ENCODE measurements at places on chromosomes 13 and 19.
A peak's percentile ranks its signal among the peaks of the same experiment; 100 is the strongest.

DNA sequence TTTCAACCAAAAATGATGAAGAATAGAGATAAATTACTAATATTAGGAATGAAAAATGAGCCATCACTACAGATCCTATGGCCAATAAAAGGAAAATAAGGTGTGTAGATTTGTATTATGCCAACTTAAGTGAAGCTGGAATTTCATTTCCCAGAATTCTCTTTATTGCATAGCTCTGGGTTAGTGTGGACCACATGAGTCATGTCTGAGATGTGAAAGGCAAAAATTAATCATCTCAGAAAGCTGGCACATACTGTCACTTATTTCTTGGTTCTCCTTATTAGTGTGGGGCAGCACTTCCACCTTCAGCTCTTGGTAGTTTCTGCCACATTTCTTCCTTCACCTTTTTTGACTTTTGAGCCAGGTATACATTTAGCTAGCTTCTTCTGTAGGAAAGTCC is 82.6 kb downstream of the KATNAL1 start:
- no peak for DNase-seq

- peak; percentile 80 for DNase-seq
These were observed 3.0 kb downstream of the GADD45B start for GRCh38 chr19:2478756-2479555.

- no peak for DNase-seq
These were observed 444 bp downstream of the PROSER1 start for GRCh38 chr13:39037410-39037879.

DNA sequence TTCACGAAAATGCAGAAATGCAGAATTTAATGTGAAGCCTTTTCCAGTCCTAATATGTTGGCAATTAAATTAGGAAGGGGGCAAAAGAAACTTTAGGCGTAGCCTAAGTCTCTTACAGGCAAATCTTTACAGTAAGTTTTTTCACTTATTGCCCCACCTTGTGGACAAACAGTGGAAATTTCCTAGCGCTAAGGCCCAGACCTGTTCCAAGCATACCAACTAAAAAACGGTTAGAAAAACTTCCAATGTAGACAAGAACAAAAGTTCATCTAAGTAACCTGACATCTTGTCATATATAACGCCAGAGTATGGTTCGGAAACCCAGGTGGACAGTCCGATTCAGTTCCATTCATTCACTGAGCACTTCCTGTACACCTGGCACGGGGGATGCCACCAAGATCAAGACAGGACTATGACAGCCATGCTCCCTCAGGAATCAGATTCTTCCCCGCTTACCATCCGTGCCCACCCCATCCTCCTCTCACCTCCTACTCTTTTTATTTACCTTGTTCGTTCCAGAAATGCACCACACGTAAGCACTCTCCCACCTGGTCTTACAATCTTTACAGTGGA is 4.9 kb downstream of the ZAR1L start:
- DNase-seq = no peak

GRCh38 chr19:18868380-18869022 is 27.5 kb downstream of the CERS1 start:
- no peak for DNase-seq

Data from activated naive CD8-positive, alpha-beta T cell treated with anti-CD3 and anti-CD28 coated beads, Interleukin-2, amount 50 U/mL, for 24 hours (primary cell).